ENCODE measurements at places on chromosomes 7 and 10. TPM values are rescaled to one million over a fixed set of nuclear protein-coding genes. Genes with fewer than 3 reads are reported as not detected.

DNA sequence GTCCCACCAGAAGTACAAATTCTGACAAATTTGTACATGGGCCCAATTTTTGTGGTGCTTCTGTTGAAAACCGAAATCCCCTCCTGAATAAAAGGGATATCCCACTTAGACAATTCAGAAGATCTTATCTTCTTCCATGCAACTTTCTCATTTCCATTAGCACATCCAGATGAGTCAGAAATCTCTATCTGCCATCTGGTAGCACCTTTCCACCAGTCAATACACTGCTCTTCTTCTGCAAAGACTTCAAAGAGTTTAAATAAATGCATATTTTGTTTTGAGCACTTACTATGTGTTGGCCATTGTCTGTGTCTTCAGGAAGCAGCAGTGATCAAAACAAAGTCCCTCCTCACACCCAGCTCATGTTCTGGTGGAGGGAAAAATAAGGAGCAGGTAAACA is 12.7 kb upstream of the KLF6 start:
- DNase-seq: no peak

Gene CTAGE15
- total RNA-seq: 0.29 TPM

DNA sequence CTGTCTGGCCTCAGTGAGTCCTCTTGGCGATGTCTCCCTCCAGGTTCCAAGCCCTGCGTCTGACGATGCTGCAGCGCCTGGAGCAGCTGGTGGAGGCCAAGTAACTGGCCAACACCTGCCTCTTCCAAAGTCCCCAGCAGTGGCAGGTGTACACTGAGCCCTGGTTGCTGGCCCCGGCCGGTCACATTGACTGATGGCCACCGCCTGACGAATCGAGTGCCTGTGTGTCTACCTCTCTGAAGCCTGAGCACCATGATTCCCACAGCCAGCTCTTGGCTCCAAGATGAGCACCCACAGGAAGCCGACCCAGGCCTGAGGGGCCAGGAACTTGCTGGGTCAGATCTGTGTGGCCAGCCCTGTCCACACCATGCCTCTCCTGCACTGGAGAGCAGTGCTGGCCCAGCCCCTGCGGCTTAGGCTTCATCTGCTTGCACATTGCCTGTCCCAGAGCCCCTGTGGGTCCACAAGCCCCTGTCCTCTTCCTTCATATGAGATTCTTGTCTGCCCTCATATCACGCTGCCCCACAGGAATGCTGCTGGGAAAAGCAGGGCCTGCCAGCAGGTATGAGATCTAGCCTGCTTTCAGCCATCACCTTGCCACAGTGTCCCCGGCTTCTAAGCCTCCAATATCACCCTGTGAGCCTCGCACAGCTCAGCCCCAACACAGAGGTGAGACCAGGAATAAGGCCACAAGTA is 7.3 kb upstream of the ZNF22 start:
- no peak for DNase-seq

- no peak for DNase-seq
Observed at GRCh38 chr10:4767033-4767814, 58.8 kb upstream of the AKR1E2 start.

Gene MAT1A
- total RNA-seq: 0.76 TPM

DNA sequence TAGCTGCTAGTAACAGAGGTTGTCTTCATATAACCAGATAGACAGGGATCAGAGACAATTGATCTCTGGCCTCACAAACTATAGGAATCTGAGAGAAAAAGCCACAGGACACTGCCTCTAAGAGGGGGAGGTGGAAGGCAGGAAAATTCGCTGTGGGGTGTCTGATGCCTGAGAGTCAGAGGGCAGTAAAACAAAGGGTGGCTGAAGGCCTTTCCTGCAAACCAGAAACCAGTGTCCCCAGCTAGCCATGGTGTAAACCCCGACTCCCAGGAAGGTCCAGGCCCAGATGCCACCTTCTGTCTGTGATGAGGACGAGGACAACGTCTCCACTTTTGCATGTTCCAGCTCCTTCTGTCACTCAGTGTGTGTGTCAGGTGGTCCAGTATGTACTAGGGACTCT is 215.1 kb downstream of the ADARB2 start:
- no peak for DNase-seq

GRCh38 chr10:131424836-131425491 is 113.4 kb upstream of the TCERG1L start:
- no peak for DNase-seq

DNA sequence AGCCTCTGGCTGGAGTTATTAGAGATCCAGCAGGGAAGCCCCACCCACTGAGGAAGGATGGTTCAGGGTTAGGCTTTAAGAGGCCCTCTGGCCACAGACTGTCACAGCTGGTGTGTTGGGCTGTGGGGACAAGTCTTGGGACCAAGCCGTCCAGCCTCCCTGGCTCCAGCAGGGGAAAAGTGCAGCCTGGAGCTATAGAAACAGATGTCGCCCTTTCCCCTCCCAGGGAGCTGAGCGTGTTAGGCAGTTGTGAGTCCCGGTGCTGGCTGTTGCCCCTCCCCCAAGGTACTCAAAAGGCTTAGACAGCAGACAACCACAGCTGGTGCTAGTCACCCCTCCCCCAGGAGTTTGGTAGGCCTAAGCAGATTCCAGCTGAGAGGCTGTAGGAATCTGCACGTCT is 143.4 kb downstream of the TMEM168 start:
- no peak for DNase-seq

All from left lung (tissue), 14 donors.